ENCODE measurements at places on chromosomes 1 and 21.

- no peak for DNase-seq
Measured at GRCh38 chr1:37922767-37923550, 23.9 kb downstream of the INPP5B start.

- DNase-seq: no peak
Measured at GRCh38 chr1:171801487-171801891, 20.0 kb downstream of the METTL13 start.

- no peak for DNase-seq
Measured at GRCh38 chr1:101050869-101051268, 25.3 kb upstream of the DPH5 start.

- DNase-seq: no peak
Measured at GRCh38 chr1:8424539-8425116, 106.7 kb downstream of the SLC45A1 start.

DNA sequence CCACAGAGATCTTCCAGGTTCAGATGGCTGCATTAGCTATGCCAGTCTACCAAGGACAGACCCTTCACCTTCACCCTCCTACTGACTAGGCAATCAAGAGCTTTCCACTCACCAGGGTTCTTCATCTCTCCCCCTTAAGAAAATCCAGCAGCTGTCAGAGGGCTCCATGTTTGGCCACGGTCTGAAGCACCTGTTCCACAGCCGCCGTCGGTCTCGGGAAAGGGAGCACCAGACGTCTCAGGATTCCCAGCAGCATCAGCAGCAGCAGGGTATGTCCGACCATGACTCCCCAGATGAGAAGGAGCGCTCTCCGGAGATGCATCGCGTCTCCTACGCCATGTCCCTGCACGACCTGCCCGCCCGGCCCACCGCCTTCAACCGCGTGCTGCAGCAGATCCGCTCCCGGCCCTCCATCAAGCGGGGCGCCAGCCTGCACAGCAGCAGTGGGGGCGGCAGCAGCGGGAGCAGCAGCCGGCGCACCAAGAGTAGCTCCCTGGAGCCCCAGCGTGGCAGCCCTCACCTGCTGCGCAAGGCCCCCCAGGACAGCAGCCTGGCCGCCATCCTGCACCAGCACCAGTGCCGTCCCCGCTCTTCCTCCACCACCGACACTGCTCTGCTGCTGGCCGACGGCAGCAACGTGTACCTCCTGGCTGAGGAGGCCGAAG is 13.8 kb downstream of the TMCC2 start:
- DNase-seq: no peak

DNA sequence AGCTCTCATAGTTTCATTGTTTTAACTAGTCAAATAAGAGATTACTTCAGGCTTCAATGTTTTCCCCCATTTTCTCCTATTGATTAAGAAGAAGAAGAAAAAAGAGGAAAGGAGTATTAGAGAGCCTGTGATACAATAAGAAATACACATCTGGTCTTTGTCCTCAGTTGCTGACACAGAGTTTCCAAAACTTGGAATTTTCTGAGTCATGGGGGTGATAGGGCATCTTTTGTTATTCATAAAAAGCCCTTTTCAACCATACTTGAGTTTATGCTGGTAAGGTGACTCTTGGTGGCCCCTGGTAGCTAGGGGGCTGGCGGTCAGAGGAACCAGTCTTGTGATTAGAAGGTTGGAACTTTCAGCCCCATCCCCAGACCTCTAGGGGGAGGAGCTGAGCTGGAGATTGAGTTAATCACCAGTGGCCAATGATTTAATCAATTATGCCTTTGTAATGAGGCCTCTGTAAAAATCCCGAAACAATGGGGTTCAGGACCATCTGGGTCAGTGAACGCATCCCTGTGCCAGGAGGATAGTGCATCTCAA is 28.9 kb upstream of the KLF18 start:
- DNase-seq: no peak

DNA sequence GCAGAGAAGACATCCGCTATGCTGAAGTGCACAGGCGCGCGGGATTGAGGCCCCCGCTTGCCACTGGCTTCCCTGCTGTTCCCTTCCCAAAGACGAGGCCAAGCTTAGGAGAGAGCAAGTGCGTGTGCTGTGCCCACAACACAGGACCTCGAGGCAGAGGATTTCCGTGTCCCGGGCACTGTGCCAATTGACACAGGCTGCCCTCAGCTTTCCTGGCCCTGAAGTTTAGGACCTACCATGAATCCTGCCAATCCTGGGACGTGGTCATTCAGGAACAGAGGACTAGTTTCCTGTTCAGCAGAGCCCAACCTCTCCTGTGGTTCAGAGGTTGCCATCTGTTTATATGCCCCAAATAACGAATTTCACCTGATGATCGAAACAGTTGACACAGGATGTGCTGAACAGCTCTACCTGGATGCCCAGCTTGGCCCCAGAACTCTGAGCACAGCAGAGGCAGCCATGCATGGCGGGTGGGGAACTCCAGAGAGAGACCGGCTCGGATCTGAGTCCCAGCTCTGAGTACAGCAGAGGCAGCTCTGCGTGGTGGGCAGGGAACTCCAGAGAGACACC is 22.0 kb downstream of the SLC37A1 start:
- DNase-seq: peak; percentile 61

GRCh38 chr1:115323366-115324004 is 14.6 kb downstream of the NGF start:
- no peak for DNase-seq

GRCh38 chr21:43781846-43782245 is 5.7 kb upstream of the CSTB start:
- no peak for DNase-seq

DNA sequence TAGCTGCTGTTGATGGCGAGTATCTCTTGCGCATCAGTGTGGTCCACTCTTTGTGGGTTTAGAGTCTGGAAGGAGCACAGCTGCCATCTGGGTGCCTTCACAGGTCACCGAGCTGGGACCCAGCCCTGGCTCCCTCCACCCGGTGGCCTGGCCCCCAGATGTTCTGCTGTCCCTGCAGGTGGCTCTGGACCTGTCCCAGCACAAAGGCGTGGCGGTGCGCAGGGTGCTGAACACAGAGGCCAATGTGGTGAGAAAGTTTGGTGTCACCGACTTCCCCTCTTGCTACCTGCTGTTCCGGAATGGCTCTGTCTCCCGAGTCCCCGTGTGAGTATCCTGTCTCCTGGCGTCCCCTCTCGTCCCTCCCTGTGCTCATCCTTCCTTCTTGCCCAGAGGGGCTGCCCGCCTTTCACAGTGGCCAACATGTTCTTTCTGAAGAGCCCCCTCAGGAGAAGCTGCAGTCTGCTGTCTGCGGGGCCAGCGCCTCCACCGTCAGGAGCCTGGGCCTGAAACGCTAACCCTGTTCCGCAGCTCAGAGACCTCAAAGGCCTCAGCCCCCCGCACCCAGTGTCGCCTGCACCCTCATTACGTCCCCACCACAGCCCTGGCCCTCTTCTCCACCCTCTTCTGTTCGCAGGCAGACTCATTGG is 27.4 kb downstream of the QSOX1 start:
- no peak for DNase-seq

DNA sequence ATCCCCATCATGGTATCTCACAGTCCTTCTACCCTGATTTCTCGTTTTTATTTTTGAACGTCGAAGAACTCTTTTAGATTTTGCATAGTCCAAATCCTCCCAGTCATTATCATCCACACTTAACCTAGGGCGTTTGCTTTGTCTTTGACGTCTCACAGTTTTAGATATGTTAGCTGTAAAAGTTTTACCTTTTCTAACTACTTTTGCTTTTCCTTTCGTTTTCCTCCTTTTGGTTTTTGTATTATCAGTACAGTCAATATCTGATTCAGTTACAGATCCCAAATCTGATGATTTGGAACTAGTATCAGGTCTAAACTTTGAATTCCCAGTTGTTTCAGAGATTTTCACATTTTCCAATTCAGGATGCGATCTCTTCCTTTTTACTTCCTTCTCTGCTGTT is 13.1 kb upstream of the PSMG1 start:
- DNase-seq: no peak

DNA sequence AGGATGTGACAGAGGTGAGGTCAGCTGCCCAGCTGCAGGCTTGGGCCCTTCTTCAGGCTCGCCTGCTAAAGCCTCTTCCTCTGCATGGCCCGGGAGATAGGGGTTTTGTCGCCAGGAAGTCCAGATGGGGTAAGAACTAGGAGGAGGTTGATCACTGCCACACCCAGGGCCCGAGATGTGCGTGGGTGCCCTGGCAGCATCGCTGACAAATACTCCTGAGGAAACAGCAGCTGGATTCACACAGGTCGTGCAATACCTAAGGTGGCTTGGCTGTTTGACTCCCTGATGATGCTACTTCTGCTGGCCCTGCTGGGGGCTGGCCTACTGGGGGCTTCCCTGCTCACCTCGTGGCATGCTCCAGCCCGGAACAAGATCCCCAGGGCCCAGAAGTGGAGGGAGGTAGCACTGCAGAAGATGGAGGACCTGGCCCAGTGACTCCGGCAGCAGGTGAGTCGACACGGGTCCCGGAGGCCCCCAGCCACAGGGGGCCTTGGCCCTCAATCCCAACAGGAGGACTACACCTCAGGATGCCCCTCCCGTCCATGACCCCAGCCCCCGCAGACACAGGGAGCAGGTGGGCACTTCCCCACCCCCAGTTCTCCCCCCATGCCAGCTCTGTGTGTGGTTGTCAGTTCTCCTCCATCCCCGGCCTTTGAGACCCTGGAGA is 29.6 kb downstream of the FAAH start:
- DNase-seq: no peak

DNA sequence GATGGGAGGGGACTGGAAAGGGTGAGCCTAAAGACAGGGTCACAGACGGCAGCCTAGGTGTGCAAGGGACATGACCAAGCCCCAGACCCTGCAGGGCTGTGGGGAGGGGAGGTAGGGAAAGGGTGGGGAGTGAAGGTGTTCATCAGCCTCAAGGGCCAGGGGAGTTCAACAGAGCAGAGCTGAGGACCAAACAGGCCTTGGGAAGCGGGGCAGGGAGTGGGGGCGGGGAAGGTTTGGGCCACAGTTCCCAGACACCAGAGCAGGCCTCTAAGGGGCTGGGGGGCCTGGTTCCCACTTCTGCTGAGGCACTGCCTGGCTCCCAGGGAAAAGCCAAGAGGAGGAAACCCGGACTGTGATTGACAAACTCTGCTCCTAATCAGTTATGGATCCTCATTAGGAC is 456.3 kb downstream of the MATN1 start:
- no peak for DNase-seq

DNA sequence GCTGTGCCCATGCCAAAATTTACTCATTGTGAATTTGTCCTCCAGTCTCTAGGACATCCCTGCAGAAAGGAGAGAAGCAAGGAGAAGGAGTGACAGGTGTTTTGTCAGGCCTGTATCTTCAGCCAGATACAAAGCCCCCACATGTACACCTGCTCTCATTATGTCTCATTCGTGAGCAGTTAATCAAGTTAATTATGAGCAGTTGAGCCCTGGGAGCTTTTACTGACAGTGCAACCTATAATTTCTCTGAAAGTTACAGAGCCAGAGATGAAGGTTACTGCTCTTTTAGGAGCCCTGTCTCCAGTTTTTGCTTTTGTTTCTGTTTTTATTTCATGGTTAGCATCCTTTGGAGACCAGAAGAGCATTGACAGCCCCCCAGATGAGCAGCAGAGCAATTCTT is 5.0 kb upstream of the ILDR2 start:
- DNase-seq: no peak

DNA sequence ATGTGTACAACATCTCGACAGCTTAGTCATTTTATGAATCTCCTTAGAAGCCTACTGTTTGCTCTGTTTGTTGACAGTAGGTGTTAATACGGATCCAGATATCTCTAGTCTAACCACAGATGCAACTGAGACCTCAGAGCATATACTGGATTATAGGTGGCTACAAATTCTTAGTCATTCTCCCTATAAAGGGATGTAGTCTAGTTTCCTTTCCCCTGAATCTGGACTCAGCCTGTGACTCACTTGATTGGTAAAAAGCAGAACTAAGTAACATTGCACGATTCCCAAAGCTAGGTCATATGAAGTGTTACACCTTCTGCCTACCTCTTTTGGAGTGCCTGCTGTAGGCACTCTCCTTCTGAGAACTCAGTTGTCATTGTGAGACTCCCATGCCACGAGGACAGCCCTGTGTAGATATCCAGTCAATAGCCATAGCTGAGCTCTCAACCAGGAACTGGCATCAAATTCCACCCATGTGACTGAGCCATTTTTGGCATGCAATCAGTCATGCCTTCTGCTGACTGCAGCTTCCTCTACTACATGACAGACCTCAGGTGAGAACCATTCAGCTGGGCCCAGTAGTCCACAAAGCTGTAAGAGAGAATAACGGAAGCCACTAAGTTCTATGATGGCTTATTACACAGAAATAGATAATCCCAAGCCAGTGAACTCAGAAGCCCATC is 135.9 kb upstream of the CHRM3 start:
- no peak for DNase-seq

DNA sequence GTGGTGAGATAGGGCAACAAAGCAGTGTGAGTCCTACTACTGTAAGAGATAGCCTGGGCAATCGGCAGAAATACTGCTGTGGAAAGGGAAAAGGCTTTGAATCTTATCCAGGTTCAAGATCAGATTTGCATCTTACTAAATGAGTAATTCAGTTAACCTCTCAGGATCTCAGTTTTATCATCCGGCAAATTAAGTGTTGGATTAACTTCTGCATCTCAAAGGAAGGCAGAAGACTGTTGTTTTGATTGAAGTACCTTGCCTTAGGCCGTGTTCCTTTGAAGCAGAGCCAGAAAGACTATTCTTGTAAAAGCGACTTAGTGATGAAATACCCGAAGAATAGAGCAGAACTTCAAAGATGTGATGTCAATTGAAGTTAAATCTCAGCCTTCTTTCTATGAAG is 612.9 kb upstream of the USP24 start:
- no peak for DNase-seq

- no peak for DNase-seq
Measured at GRCh38 chr1:30950700-30951099, 42.1 kb upstream of the SDC3 start.

- no peak for DNase-seq
Measured at GRCh38 chr1:198499588-198499987, 40.9 kb downstream of the ATP6V1G3 start.

- DNase-seq: no peak
Measured at GRCh38 chr1:159612211-159612885, 24.7 kb downstream of the APCS start.

DNA sequence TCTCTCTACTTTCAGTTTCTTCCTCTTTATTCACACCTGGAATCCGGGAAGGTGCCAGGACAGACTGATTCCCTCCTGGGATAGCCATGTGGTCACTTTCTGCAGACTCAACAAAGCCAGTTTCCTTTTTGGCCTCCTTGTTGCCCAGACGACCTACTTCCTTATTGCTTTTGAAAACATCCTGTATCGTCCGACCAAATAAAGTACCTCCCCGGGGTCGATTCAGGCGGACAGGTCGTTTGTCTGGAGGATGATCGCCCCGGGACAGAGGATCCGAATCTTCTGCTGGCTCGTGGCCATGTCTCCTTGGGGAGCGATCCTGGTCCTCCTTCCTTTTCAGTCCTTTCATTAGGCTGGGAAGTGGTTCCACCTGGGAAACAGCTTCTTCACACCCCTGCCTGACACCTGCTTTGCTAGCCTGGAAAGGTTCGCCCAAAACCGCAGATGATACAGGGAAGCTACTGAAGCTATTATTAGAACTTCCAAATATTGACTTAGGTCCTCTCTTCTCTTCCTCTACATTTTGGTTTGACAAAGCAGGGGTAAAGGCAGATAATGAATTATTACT is 1.2 kb downstream of the MCM3AP start:
- no peak for DNase-seq

- DNase-seq: no peak
Measured at GRCh38 chr1:155983191-155984024, 5.1 kb upstream of the ARHGEF2 start.

All from GM12892 (cell line).